Osteocyte (in vitro differentiated cells): ENCODE measurements at places on chromosomes 2 and 18.

- no peak for DNase-seq
Observed at GRCh38 chr2:232571026-232571474, 20.6 kb downstream of the EIF4E2 start.

DNA sequence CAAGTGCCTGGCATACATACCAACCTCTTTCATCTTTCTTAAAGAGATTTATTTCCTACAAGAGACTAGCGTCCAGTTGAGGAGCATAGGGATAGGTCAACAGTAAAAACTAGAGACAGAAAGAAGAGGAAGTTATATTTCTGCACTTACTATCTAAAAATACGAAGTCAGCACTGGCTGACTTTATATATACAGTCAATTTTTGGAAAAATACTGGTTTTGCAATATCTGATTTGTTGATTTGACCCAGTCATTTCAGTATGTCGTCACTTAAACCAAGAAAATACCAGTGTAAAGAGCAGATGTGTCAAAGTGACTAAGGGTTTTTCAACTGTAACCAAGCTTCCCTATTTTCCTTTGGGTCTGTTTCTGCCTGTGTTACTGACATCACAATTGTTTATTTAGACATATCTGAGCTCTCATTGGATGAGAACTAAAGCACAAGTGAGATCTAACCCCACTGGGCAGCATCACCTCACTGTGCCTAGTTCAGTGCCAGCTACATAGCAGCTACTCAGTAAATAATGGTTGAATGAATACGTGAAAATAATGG, 23.0 kb downstream of the CYTIP start:
- no peak for DNase-seq

DNA sequence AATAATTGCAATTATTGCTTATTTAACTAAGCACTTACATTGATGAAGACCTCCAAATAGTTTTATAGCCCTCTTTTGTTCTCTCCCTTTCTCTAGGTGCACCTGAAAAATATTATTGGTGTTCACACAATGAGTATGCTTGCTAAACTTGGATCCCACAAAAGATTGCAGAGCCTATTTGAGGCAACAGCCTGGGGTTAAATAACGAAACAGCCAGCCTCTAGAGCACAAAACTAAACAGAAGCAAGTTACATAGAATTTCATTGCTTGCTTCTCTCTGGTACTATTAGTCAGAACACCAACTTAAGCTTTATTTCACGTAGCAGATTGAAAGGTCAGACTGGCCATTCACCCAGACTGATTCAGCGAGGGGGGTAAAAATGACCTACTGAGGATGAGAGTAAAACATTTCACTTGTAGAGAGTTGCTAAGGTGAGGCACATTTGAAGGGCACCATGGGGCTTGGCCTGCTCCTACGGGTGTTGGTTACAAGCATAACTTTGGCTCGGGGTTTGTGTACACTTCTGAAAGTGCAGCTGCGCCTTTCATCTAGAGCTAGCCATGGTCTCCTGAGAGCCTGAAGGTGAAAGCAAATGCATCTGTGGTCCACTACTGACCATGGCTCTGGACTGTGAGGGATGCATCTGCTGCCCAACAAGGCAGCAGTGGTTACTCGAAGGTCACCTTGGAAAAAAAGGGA, 225.1 kb upstream of the LRRTM1 start:
- no peak for DNase-seq

DNA sequence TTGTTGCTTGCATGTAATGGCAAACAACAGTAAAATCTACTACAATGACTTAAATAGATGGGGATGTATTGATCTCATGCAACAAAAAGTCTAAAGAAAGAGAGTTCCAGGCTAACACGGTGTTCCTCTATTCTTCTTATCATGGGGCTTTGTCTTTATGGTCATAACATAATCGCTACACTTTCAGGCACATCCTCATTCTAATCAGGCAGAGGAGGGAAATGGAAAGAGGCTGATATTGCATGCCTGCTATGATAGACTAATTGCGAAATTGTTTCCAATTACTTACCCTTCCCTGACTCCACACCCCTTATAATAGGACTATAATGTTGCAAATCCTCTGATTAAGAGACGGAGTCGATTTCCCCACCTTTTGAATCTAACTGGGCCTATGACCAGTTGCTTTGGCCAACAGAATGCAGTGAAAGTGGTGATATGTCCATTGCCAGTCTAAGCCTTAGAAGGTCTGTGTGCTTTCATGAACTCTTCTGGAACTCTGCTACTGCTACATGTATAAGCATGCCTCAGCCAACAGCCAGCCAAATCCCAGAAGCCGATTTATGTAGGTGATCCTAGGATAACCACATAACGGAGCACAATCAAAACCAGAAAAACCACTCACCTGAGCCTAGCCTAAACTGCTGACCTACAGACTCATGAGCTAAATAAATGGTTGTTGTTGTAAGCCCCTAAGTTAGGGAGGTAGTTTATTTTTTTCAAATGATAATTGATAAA, 180.3 kb upstream of the TACR1 start:
- no peak for DNase-seq

- DNase-seq: no peak
Observed at GRCh38 chr2:26850505-26850904, 2.6 kb downstream of the DPYSL5 start.

GRCh38 chr2:201906777-201907562, 100.6 kb downstream of the CDK15 start:
- DNase-seq: no peak

DNA sequence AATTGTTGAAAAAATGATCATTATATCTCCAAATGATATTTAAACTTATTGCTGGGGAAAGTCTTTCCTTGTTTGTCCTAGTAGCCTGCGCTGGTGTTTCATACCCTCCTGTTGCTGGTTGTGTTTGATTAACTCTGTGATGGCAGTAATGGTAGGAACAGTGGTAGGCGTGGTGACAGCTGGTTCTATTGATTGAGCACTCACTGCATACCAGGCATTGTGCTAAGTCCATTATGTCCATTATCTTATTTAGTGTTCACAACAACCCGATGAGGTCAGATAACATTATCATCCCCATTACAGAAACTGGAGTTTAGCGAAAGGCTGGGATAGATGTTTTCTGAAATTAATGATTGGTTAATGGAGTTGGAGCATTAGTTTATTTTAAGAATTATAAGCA, 77.8 kb upstream of the STON1 start:
- no peak for DNase-seq

DNA sequence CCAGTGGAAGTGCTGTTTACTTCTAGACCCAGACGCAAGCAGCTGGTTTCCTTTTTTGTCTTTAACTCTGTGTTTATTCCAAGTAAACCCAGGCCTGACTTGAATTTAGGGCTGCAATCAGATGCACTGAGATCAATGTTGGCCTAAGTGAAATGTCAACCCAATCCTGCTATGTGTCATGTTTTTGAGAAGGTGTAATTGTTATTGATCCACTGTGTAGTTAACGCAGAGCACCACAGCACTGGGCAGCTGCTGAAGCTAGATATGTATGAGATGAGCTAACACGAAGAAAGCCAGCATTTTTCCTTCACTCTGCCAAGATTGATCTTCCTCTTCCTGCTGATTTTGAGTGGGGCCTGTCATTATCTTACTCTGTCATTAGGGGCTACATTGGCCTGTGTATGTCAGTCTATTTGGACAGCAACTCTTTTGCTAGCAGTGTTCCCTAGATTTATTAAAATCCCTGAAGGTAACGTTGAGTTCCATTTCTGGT, 18.9 kb upstream of the DLX1 start:
- DNase-seq: no peak

- no peak for DNase-seq
Observed at GRCh38 chr2:135709992-135710391, 31.7 kb upstream of the UBXN4 start.

DNA sequence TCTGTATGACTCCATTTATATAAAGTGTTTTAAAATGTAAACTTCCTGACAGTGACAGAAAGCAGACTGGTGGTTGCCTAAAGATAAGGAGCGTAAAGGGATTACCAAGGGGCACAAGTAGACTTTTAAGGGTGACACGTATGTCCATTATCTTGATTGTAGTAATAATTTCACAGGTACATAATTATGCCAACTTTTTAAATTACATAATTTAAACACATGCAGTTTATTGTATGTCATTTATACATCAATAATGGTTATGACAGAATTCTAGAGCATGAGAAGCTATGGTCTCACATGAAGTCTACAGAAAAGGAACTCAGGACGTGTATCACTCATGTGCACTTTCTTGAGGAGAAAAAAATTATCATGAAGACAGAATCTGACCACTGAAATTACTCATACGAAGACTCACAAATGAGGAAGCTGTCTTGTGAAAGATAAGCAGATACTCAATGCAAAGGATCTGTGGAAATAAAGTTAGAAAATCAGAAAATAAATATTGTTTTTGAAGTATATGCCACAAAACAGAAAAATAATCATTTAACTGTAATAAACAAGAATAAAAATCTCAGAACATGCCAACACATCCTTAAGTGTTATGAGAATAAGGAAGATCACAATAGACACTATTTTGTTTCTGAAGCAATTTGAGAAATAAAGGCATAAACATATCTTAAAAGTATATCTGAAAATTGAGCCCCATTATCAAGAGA, 84.4 kb downstream of the TMEM131 start:
- DNase-seq: no peak

GRCh38 chr18:36141576-36141975, 11.9 kb downstream of the ELP2 start:
- no peak for DNase-seq

- DNase-seq: no peak
Observed at GRCh38 chr18:33804258-33804657, 226.2 kb downstream of the ASXL3 start.
